ENCODE measurements at places on chromosomes 13 and 19.
A peak's percentile ranks its signal among the peaks of the same experiment; 100 is the strongest.

GRCh38 chr19:38125238-38125637 lies 98.8 kb downstream of the DPF1 start:
- no peak for DNase-seq

- no peak for DNase-seq
Observed at GRCh38 chr13:26663791-26664190, 96.8 kb downstream of the GPR12 start.

DNA sequence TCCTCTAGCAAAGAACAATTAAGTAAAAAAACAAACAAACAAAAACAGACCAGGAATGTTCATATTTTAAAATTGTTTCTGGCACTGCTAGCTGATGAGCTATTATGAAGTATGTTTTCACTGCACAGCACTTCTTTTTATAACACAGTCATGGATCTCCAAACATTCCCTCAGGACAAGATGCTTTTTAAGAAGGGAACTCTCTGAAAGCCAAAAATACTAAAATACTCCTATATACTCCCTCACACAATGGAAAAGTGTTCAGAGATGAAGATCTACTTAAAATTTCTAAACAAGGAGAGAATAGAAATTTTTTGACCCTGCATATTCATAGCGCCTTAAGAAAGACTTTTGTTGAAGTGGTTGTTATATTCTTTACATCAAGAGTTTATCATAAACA lies 926.8 kb downstream of the DIAPH3 start:
- DNase-seq, result no peak

- no peak for DNase-seq
Observed at GRCh38 chr13:98797456-98797855, 45.0 kb upstream of the SLC15A1 start.

DNA sequence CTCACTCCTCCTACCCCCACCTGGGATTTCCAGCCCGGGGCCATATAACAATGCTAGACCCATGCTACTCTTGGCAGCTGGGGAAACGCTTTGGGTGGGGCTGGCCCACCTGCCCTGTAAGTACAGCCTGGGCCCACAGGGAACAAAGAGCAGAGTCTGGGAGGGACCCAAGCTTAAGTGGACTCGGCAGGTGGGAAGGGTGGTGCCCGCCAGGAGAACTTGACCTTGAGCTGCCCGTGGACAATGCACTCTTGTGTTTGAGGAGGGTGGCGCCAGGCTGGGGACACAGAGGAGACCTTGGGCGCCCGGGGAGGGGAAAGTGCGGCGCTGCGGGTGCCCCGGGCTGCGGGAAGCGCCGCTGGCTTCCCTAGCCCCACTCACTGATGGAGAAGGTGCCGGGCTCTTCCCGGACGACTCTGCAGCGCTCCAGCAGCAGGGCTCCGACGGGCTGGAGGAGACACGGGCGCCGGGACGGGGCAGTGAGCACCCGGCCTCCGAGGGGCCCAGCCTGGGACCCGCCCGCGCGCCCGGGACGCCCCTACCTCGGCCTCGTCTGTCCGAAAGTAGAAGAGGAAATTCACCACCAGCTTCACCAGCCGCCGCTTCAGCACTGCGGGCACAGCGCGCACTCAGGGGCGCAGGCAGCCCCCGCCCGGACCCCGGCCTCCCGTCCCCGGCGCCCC lies 607 bp downstream of the PLEKHJ1 start:
- DNase-seq, result no peak

DNA sequence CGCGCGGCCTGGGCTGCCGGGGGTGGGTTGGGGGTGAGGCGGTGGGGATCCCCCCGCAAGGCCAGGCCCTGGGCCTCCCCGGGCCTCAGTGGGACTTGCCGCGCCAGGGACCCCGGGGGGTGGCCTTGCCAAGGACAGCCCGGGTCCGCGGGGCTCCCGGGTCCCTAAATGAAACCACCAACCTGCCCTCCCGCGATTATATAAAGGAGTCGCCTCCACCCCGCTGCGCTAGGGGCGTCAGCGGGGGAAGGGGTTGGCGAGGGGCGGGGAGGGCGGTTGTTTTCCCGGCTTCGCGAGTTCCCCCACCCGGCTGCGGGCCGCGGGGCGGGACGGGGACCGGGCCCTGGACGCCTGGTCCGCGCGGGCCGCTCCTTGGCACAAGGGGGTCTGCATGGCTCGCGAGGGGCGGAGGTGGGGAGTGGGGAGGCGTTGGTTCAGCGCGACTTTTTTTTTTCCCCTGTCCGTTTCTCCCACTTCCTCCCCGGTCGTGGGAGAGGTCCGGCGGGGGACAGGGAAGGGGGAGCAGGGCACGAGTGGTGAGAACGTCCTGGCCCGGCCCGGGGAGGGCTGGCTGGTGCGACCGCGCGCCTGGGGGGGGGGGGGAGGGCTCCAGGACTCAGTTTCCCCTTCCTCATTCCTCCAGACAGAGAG lies 822 bp upstream of the ZBTB7A start:
- peak; percentile 51 for DNase-seq

- no peak for DNase-seq
Observed at GRCh38 chr13:111898956-111899713, 167.8 kb upstream of the SOX1 start.

GRCh38 chr13:27808851-27809550 lies 16.7 kb downstream of the GSX1 start:
- DNase-seq, result no peak

DNA sequence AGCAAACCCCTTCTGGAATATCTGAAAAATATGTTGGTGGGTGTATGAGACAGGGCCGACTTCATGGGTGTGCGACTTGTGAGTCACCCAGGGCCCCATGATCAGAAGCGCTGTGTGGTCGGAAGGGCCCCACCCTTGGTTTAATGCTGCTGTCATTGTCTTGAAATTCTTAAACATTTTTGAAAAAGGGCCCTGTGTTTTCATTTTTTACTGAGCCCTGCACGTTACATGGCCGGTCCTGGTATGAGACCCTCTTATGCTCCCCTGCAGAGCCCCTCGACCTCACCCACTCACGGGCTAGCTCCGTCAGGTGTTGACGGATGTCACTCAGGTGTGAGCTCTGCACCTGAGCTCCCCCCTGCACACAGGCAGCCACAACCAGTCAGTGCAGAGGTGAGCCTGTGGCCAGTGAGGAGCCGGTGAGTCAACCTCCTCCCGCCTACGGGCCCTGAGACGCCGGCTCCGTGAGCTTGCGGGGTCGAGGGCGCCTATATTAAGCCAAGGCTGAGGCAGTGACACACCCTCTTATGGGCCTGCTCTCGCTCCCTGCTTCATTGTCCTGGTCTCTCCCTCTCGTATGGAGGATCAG lies 27.7 kb downstream of the GADD45B start:
- DNase-seq, result peak; percentile 76

GRCh38 chr19:8262431-8262830 lies 45.7 kb downstream of the CD320 start:
- DNase-seq, result no peak

GRCh38 chr13:22960827-22961226 lies 220.0 kb upstream of the SGCG start:
- no peak for DNase-seq

DNA sequence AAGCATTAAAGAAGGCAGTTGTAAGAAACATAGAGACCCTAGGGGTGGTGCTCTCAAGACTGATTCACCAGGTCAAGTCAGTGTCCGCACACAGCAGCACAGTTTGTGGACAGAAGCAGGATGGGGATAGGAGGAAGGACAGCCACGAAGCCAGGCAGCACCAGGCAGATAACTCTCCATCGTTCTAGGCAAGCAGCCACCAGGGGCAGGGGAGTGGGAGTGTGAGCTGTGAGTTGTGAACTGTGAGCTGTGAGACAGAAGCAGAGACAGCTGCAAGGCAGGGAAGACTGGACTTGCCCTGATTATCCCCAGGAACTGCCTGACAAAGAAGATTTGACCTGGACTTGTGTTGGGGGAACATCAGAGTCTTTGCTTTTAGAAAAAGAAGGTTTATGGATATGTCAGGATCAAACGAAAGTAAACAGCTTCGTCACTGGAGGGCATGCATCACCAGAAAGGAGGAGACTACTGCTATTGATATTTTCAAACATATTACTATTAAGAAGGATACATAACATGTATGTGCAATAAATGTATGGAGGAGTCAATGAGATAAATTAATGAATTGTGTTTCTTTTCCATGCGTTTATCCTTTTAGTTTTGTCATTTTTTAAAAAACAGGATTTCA lies 286.1 kb downstream of the IRS2 start:
- DNase-seq, result no peak

DNA sequence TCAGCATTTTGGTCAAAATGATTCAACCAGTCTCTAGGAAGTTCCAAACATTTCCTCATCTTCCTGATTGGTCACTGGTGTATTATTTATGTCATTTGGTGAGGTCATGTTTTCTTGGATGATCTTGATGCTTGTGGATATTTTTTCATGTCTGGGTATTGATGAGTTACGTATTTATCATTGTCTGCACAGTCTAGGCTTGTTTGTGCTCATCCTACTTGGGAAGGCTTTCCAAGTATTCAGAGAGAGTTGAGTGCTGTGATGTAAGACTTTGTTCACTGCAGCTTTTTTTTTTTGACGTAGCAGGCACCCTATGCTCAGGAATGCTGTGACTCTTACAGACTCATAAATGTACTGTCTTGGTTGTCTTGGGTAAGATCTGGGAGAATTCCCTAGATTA lies 509.5 kb downstream of the SLITRK1 start:
- no peak for DNase-seq

- DNase-seq, result no peak
Observed at GRCh38 chr13:41900918-41901317, 60.0 kb downstream of the VWA8 start.

- DNase-seq, result no peak
Observed at GRCh38 chr13:46982856-46983582, 86.2 kb upstream of the HTR2A start.

DNA sequence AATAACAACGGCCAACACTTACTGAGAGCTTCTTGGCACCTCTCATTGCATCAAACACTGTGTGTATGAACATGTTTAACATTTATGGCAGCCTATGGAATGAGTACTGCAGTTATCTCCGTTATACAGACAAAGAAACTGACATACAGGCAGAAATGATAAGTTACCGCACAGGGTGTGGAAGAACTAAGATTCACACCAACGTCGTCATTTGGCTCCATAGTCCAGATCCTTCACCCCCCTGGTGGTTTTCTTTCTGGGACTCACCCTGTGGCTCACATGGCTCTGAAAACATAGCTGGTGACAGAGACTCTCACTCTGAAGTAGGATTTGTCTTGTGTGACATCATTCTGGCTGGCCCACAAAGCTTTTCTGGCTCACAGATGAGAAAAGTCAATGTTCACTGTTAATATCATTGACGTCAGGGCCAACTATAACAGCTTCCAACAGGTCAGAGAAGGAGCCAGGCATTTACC lies 230.1 kb downstream of the DLEU7 start:
- no peak for DNase-seq

- no peak for DNase-seq
Observed at GRCh38 chr13:46655377-46656180, 102.6 kb downstream of the LRCH1 start.

DNA sequence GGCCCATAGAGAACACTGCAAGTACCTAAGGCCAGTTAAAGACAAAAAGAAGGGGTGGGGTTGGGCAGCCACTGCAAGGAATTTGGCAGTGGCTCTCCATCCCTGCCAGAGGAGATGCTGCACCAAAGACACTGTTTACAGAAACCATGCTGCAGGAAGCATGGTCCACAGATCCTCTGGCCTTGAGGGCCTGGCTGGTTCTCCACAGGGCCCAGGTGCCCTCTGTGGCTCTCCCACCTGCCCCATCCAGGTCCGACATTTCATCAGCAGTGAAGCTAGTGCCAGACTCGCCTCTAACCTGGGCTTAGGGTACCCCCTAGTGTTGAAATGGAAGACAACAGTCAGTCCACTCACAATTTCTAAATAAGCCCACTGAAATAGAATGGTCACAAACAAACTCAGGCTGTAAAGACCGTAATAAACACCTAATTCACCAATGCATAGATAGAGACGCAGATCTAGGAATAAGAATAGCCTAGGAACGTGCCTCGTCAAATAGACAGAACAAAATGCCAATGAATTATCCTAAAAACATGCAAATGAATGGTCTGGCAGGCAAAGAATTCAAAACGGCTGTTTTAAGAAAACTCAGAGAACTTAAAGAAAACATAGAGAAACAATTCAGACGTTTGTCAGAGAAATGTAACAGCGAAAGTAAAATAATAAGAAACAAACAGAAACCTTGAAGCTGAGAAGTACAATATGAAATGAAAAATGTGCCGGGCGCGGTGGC lies 23.3 kb downstream of the LYPD4 start:
- peak; percentile 7 for DNase-seq

GRCh38 chr13:99279637-99280036 lies 21.5 kb upstream of the GPR18 start:
- no peak for DNase-seq

GRCh38 chr13:30408319-30409101 lies 13.8 kb upstream of the UBE2L5 start:
- peak; percentile 84 for DNase-seq

- no peak for DNase-seq
Observed at GRCh38 chr19:32708457-32708856, 11.1 kb upstream of the TDRD12 start.

DNA sequence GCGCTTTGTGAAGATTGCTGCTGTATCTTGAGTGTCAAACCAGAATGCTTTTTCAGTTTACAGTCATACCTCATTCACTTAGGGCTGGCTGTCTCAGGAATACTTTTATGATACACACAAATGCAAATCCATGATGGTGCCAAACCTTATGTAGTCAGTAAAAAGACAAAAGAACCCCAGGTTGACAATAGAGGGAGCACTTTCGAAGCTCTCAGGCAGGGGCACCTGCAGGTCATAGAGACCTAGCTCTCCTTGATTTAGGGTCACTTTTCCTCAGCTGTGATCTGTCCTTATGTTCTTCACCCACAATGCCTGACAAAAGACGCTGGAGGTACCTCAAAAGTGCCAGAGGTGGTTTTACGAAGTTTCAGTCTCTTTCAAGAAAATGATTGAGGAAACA lies 172.2 kb downstream of the DNAJC15 start:
- DNase-seq, result no peak

DNA sequence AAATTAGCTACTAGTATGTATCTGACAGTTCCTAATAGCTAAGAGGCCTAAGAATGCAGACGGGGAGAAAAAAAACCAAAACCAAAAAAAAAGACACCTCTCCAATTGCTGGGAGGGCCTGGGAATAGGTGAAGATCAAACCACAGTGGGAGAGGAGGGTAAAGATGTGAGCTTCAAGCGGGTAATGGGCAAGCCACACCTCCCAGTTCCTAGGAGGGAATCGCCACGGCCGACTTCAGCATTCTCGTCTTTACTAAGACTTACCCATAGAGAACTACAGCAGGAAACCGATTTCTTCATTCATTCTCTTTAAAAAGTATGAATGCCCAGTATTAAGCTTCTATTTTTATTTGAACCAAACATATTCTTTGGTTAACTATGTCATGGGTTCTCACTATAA lies 5.6 kb upstream of the EEF1AKMT1 start:
- DNase-seq, result no peak

GRCh38 chr13:25541434-25542123 lies 169.8 kb downstream of the ATP8A2 start:
- DNase-seq, result no peak
